ENCODE measurements at places on chromosomes 2 and 18. TPM values are rescaled to one million over a fixed set of nuclear protein-coding genes. Genes with fewer than 3 reads are reported as not detected.

- H3K27me3 ChIP-seq = no peaks in the 10 kb centered on the region
- H3K36me3 ChIP-seq = no peaks in the 10 kb centered on the region
- no peak overlapping the region for H3K4me3 ChIP-seq
- DNase-seq = no peak
- H3K4me1 ChIP-seq = no peaks in the 10 kb centered on the region
- no peak overlapping the region for H3K27ac ChIP-seq
These were observed 11.8 kb downstream of the FBLN7 start for GRCh38 chr2:112149866-112150435.

DNA sequence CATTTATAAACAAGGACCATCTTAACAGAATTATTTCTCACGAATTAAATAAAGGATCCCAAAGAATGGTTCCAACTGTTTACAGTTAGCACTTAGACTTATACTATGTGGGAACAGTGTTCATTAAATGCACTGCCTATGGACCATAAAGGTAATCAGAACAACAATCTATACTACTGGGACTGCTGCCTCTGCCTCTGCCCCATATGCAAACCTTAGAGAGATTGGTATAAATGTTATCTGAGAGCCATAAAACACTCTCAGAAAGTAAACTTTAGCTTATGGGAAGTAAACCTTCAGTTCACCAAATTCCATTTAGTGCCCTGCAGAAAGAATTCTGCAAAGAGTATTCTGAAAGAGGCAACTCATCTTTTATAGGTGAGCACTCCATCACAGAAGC is 448.0 kb downstream of the NCKAP5 start:
- DNase-seq = no peak
- no peaks in the 10 kb centered on the region for H3K27me3 ChIP-seq
- H3K36me3 ChIP-seq = no peaks in the 10 kb centered on the region
- H3K4me3 ChIP-seq = no peak overlapping the region

GRCh38 chr18:55499526-55499925 is 88.5 kb downstream of the TCF4 start:
- H3K4me1 ChIP-seq = peaks cover 5% of the 10 kb centered on the region
- no peaks in the 10 kb centered on the region for H3K27me3 ChIP-seq
- no peaks in the 10 kb centered on the region for H3K36me3 ChIP-seq
- H3K4me3 ChIP-seq = no peak overlapping the region
- no peak for DNase-seq

DNA sequence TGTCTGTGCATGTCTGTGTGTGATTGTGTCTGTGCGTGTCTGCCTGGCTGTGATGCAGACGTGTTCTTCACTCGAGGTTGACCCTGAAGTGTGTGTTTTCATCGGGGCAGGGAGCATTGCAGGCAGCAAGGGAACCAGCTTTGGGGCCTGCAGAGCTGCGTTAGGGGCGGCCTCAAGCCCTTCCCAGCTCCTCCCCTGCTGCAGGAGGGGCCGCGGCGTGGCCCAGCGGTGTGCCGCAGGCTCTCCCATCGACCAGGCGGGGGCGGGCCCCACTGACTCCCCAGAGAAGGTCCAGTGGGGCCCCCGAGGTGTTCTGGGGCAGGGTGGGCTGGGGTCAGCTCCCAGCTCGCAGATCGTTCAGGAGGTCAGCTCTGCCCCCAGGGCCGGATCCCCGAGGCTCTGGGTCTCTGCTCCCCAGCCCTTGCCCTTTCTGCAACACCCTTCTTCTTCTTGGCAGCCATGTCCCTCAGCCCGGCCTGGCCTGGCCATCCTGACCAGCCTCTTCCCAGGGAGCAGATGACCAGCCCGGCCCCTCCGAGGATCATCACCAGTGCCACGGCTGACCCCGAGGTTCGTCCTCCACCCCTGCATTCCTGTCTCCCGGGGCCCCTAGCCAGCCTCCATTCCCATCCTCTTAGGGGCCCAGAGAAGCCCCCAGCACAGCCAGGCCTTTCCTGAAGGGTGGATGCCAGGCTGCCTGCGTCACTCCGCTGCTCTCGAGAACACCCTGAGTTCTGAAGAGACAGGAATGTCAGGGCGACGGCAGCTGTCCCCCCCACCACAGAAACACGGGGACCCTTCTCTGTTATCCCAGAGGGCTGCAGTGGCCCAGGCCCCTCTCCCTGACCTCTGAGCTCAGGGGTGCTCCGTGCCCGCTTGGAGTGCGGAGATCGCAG is 11.1 kb upstream of the KLHL30 start:
- DNase-seq = no peak
- H3K27me3 ChIP-seq = no peaks in the 10 kb centered on the region
- H3K36me3 ChIP-seq = no peaks in the 10 kb centered on the region
- no peak overlapping the region for H3K4me3 ChIP-seq
- H3K27ac ChIP-seq = no peak overlapping the region
- H3K4me1 ChIP-seq = peaks cover 6% of the 10 kb centered on the region

DNA sequence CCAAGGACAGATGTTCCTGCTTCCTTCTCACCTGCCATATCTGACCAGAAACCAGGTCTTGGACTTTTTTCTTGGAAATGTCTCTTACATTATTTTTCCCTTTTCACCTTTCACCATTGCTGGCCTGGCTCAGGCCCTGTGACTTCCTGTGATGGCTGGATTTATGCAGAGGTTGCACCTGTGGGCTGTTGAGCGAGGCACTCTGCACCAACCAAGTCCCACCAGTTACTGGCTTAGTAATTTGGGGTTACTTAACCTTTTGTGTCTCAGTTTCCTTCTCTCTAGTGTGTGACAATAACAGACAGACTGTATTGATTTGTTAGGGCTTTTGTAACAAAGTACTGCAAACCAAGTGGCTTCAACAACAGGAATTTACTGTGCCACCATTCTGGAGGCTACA is 110.0 kb downstream of the INSIG2 start:
- H3K27ac ChIP-seq = no peak overlapping the region
- H3K36me3 ChIP-seq = no peaks in the 10 kb centered on the region
- no peak overlapping the region for H3K4me3 ChIP-seq
- no peaks in the 10 kb centered on the region for H3K4me1 ChIP-seq

GRCh38 chr2:105912081-105912480 is 167.4 kb downstream of the NCK2 start:
- no peak overlapping the region for H3K27ac ChIP-seq
- H3K4me1 ChIP-seq = no peaks in the 10 kb centered on the region
- H3K27me3 ChIP-seq = no peaks in the 10 kb centered on the region
- no peak for DNase-seq
- no peak overlapping the region for H3K4me3 ChIP-seq

DNA sequence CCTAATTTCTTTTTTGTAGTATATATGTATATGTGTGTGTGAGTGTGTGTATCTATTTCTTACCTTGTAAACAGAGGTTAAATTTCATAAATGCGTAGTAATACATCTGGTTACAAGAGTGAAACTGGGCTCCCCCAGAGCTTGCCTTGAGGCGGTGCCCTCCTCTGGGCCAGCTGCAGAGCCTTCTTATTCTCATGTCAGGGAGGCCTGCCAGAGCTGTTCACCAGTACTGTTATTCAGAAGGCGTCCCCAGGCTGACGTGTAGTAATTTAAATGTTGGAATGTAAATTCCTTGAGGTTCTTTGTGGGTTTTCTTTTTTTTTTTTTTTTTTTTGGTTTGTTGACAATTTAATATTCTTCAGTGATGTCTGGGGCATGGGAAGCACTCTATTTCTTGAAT is 11.2 kb downstream of the COPS8 start:
- no peak for DNase-seq
- no peaks in the 10 kb centered on the region for H3K36me3 ChIP-seq
- H3K27me3 ChIP-seq = no peaks in the 10 kb centered on the region
- H3K4me3 ChIP-seq = no peak overlapping the region
- H3K27ac ChIP-seq = no peak overlapping the region

GRCh38 chr2:156864325-156864724 is 393.2 kb upstream of the GALNT5 start:
- no peak for DNase-seq
- H3K4me3 ChIP-seq = no peak overlapping the region
- H3K27ac ChIP-seq = no peak overlapping the region
- no peaks in the 10 kb centered on the region for H3K4me1 ChIP-seq
- no peaks in the 10 kb centered on the region for H3K27me3 ChIP-seq

- no peak overlapping the region for H3K4me3 ChIP-seq
- no peaks in the 10 kb centered on the region for H3K36me3 ChIP-seq
- H3K27me3 ChIP-seq = no peaks in the 10 kb centered on the region
- H3K27ac ChIP-seq = no peak overlapping the region
- no peaks in the 10 kb centered on the region for H3K4me1 ChIP-seq
These were observed 1.8 kb downstream of the ASIC4 start for GRCh38 chr2:219515874-219516629.

DNA sequence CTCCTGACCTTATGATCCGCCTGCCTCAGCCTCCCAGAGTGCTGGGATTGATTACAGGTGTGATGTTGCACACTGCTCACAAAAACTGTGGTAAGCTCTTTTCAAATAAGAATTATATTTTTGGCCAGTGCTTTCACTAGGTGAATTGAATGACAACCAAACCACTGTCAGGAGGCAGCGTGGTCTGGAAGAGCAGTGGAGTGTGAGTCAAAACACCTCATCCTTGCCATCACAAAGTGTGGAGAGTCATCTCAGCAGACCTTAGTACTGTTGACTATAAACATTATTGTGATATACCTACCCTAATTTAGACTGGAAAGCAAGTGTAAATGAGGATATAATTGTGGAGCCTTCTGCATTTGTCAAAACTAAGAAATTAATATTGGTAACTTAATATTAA is 61.3 kb downstream of the UBE2E3 start:
- H3K4me3 ChIP-seq = no peak overlapping the region
- no peaks in the 10 kb centered on the region for H3K36me3 ChIP-seq
- no peaks in the 10 kb centered on the region for H3K27me3 ChIP-seq
- no peak overlapping the region for H3K27ac ChIP-seq
- no peaks in the 10 kb centered on the region for H3K4me1 ChIP-seq

DNA sequence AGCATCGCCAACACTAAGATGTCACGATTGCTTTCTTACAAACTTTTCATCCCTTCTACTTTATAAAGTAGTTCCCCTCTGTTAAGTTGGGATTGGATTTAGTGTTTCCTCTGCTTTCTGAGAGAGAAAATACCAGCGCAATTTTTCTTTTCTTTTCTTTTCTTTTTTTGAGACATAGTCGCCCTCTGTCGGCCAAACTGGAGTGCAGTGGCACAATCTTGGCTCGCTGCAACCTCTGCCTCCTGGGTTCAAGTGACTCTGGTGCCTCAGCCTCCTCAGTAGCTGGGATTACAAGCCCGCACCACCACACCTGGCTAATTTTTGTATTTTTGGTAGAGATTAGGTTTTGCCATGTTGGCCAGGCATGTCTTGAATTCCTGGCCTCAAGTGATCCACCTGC is 9.0 kb downstream of the RELCH start:
- no peak overlapping the region for H3K27ac ChIP-seq
- no peak for DNase-seq
- no peaks in the 10 kb centered on the region for H3K4me1 ChIP-seq
- no peak overlapping the region for H3K4me3 ChIP-seq

DNA sequence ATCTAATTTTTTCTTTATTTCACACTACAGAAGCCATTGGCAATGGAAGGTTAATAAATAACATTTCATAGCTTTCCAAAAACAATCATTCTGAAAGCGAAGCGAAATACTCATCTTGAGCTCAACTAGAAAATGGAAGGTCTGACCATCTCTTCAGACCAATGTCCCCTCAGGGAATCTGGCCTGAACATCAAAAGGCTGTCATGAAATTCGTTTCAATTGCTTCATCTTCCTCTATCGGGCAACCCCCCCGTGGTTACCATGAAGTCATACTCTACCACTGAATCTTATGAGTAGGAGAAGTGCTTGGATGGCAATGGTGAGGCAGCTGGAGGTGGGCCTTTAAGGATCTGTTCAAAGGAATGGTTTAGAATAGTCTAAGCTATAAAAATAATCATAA is 22.9 kb upstream of the CYTIP start:
- DNase-seq = no peak
- H3K4me3 ChIP-seq = no peak overlapping the region
- H3K27me3 ChIP-seq = no peaks in the 10 kb centered on the region
- H3K27ac ChIP-seq = no peak overlapping the region
- no peaks in the 10 kb centered on the region for H3K36me3 ChIP-seq

GRCh38 chr2:120971866-120972265 is 236.2 kb downstream of the GLI2 start:
- H3K4me3 ChIP-seq = no peak overlapping the region
- no peaks in the 10 kb centered on the region for H3K36me3 ChIP-seq
- H3K27ac ChIP-seq = no peak overlapping the region
- H3K27me3 ChIP-seq = no peaks in the 10 kb centered on the region

DNA sequence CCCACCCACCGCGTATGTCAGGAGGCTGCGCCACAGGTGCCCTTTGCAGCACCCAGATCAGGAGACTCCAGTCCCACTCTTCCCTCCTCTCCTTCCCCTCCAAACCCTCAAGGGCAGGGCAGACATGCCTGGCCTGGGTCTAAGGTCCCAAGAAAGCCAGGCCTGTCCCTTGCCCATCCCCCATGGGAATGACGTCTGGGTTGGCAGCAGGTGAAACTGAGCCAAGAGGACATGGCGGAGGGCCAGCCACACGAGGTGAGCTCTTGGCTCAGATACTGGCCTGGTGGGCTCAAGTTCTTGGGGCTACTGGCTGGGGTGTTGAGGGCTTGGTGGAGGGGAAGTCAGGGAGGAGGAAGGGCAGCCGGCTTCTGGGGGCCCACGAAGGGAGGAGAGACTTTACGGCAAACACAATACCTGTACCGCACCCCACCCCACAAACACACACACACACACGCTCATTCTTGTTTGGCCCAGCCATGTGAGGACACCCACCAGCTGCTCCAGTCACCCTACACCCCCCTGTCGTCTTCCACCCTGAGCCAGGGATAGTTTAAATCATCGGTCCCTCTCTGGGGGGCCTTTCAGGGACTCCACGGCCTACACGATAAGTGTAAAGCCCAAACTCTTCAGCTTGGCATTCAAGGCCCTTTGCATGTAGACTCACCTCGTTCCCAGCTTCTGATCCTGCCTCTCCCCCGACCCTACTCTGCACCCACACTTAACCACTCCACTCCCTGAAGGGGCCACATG is 24.1 kb upstream of the TNS1 start:
- no peak overlapping the region for H3K27ac ChIP-seq
- H3K4me3 ChIP-seq = no peak overlapping the region
- H3K36me3 ChIP-seq = no peaks in the 10 kb centered on the region

The ITGAV gene
- total RNA-seq = 98.1 TPM

The SPHKAP gene
- 3.0 TPM for total RNA-seq

The SMARCAL1 gene
- 17.9 TPM for total RNA-seq

The RFX8 gene
- total RNA-seq = 0.36 TPM

The KCNF1 gene
- total RNA-seq = not detected

The SNTG2 gene
- 0.73 TPM for total RNA-seq

The UPP2 gene
- 0.15 TPM for total RNA-seq

The SP140 gene
- 2.0 TPM for total RNA-seq

The IL1RN gene
- 1.5 TPM for total RNA-seq
